Bone marrow (tissue), 2 donors: ENCODE measurements at places on chromosomes 1 and 21.

DNA sequence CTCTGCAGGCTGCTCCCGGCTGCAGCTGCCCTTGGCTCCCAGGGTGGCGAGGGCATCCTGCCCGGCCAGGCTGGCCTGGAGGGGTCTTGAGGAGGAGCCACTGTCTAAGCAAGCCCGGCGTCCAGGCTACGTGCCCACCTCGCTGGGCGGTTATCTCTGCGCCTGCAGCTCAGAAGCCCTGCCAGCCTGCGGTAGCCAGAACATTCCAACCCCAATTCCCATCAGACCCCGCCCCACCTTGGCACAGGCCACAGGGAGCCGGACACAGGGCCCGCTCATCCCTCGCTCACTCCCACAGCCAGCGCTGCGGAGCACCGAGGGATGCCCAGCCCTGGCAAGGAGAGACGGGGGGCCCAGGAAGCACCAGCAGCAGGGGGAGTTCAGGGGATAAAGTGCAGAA, 53.9 kb downstream of the MEGF6 start:
- DNase-seq: no peak

DNA sequence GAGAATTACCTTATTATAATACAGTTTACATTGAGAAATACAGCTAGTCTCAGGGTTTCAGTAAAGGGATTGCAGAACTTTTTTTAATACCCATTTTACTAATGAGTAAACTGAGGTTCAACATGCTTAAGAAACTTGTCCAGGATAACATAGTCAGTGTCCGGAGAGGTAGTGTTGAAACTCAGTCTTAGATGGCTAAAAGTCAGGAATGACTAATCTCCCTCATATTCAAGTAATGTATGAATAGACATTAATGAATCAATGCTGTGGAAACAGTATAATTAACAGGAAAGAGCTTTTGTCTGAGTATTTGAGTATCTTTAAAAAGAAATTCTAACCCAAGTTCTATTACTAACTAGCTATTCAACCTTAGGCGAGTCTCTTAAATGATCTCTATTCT, 397.6 kb downstream of the PLA2G4A start:
- DNase-seq: no peak

- no peak for DNase-seq
Measured at GRCh38 chr1:226679262-226679661, 59.8 kb downstream of the ITPKB start.

DNA sequence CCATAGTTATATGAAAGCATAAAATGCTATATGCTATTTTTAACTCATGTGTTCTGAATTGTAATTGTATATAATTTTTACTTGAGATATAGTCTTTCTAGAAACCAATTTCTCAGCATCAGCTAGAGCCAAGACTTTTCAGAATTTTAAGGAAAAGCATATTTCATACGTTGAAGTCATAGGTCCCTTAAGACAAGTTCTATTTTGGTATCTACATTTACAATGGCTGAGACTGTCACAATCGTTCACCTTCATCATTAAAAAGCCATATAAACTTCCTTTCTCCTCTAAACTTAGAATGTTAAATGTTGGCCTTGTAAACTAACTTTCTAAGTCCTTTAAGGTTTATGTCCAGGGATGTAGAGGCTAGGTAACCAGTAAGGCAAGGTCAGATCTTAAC, 104.1 kb downstream of the LRRC40 start:
- DNase-seq: no peak

GRCh38 chr1:10671622-10672342, 124.7 kb downstream of the CASZ1 start:
- DNase-seq: no peak

GRCh38 chr1:62796221-62796620, 12.3 kb downstream of the ATG4C start:
- DNase-seq: no peak

DNA sequence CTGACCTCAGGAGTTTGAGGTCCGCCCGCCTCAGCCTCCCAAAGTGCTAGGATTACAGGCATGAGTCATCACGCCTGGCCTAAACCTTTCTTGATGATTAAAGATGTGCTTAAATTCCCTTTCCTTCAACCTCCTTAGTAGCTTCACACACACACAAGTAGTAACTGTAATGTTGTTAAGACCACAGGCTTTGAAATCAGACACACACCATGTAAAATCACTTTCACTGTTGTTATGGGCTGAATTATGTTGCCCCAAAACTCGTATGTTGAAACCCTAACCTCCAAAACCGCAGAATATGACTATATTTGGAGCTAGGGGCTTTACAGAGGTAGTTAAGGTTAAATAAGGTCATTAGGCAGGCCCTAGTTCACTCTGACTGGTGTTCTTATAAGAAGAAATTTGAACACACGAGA, 180.2 kb downstream of the NR5A2 start:
- DNase-seq: no peak

GRCh38 chr1:190098107-190098506, 379.6 kb downstream of the BRINP3 start:
- DNase-seq: no peak

- no peak for DNase-seq
Measured at GRCh38 chr1:18936814-18937481, 19.5 kb downstream of the IFFO2 start.

GRCh38 chr1:116330342-116330652, 42.7 kb upstream of the ATP1A1 start:
- no peak for DNase-seq

GRCh38 chr1:150150133-150151021, 661 bp downstream of the PLEKHO1 start:
- DNase-seq: peak; percentile 22

DNA sequence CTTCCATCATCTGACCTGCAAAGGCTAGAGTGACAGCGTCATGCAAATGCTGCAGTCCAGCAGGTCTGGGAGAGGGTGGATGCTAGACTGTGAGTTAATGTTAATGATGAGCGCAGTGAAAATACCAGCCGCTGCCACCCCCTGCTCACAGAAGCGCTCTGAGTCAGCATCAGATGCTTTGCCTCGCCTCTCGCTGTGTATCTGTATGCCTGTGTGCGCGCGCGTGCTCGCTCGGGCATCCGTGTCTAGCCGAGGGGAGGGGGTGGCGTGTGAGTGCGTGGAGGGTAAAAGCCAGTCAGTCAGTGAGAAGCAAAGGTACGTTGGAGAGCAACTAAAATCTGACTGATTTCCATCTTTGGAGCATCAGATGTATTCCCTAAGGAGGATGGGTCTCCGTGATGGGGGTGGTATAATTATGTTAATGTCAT, 858.7 kb downstream of the USP25 start:
- DNase-seq: no peak

DNA sequence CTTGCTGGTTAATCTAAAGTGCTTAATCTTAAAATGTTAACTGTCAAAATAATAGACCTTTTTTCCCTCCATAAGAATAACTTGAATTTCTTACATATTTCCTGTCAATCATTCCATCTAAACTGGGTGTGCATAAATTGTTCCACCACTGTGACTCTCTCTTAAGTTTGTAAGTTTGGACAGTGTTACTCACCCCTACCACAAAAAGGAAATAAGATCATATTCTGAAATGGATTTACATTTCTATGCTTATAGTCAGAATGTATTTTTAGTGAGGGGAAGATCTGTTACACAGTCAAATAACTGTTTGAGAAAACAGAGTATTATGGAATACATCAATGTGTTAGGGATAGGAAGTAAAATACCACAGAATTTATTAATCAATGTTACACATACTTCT, 109.6 kb upstream of the DPYD start:
- no peak for DNase-seq

GRCh38 chr1:41481109-41481775, 3.2 kb downstream of the EDN2 start:
- DNase-seq: no peak

- DNase-seq: no peak
Measured at GRCh38 chr1:3626025-3626424, 1.2 kb downstream of the TPRG1L start.
